ENCODE measurements at places on chromosomes 6 and 20.

- no peak for ATAC-seq
Measured at GRCh38 chr20:6575912-6576401, 191.5 kb upstream of the BMP2 start.

DNA sequence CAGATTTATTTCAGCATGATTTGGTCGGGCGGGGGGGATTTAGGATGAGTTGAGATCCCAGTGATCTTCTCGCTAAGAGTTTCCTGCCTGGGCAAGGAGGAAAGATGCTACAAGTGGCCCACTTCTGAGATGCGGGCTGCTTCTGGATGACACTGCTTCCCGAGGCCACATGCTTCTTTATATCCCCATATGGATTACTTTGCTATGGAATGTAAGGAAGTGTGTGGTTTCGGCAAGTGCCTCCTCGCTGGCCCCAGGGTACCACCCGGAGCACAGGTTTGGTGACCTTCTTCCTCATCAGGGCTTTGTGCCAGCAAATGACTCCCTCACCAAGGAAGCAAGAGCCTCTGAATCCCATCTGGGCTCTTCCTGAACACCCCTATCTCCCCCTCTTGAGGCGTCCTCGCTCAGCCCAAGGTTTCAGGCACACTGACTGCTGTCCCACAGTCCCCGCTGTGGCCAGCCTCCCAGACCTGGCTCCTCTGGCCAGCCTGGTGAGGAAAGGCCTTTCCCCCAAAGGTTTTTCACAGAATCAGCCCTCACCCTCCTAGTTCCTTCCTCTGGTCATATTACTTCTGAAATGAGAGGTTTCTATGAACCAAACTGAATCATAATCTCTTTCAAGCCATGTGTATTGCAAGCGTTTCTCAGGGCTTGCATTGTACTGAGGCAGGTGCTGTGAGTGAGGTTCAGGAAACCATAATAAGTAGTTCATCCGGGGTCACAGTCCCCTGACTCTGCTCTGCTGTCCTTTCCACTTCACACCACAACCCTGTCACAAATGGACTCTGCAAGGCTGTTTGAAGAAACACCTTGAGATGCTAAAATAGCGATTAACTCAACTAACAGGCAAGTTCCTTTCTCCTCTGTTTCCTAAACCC is 41.7 kb upstream of the IL17A start:
- no peak for ATAC-seq

DNA sequence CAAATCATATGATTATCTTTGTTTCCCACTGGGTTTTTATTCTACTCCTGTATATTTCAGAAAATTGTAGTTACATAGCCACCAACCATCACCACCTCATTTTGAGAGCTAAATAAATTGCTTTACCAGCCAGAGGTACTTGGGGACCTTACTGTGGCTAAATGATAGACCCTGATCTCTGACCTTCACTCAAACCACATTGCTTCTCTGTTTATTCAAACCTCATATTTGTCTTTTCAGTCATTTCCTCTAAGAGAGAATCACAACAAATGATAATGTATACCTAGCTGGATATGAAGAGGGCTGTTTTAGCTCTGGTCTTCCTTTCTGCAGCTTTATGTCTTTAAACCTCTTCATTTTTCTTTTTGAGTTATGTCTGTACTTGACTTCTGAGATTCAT is 142.8 kb downstream of the ADGB start:
- ATAC-seq: no peak

- ATAC-seq: no peak
Measured at GRCh38 chr20:10367693-10367942, 66.4 kb downstream of the MKKS start.

DNA sequence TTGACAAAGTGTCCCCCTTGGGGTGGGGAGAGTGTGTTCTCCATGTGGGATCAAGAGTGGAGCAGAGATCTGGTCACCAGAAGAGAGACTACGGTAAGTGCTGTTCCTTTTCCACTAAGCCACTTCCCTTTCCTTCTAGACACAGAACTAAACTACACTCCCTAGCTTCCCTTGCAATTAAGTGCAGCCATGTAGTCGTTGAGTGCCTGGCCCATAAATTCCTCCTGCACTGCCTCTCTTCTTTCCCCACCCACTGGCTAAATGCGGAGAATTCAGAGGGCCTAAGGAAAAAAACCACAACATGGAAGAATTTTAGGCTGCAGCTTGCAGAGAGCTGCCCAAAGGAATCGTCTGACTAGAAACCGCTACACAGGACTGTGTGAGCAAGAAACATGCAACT is 1.5 kb downstream of the WDR27 start:
- no peak for ATAC-seq

- no peak for ATAC-seq
Measured at GRCh38 chr20:33412484-33412838, 11.1 kb upstream of the CDK5RAP1 start.

GRCh38 chr6:148069256-148069655 is 273.4 kb upstream of the SASH1 start:
- ATAC-seq: no peak

- ATAC-seq: peak; percentile 64
Measured at GRCh38 chr6:41591859-41592502, 45.8 kb downstream of the FOXP4 start.

DNA sequence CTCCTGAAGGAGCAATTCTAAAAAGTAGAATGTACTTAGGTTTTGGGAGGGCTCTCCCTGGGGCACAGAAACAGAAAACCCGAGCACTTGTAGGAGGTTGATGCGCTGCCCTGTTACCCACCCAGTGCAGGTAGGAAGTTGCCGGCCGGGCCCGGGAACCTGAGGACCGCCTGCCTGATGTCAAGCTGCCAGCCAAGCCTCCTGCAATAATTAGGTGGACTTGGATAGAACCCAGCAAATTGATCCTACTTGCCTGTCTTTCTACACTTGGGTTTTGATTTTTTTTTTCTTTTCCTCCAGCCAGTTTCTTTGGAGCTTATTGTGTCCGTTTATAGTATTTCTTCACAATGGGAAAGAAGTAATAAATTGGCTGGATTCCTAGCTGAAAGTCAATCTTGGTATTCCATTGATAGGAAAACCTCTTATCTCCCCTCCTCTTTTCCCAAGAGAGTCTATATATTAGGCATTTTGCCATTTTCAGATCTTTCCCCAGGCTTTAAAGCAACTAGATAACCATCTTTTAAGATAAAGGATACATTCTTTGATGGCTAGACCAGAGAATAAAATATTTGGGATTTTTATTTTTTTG is 78.3 kb upstream of the FYN start:
- ATAC-seq: no peak

DNA sequence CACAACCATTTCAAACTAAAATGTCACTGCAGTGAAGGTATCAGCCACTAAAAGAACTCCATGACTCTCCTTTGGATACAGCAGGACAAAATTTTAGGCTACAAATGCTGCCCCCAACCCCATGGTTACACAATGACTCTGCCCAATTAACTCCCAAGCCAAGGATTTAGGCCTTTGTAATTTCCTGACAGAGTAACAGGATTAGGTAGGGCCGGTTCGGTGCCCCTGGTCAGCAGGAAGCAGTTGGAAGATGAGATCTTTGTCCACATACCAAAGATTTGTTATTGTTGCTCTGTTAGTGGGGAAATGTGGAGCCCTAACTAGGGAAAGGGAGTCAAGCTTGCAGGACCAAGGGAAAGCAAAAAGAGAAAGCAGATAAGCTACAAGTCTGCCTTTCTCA is 26.7 kb upstream of the RIPK1 start:
- ATAC-seq: no peak

DNA sequence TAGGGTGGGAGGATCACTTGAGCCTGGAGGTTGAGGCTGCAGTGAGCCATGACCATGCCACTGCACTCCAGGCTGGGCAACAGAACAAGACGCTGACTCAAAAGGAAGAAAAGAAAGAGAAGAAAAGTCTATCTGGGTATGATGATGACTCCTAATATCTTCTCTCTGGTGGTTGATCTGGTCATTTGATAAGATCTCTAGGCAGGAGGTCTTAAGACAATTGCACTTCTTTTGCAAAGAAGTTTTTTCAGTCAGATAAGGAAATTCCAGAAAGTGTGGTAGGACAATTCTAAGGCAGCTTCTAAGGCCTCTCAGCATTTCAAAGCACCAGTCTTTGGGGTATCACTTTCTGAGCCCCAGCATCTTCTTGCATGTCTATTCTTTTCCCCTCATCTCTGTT is 7.7 kb upstream of the AIF1 start:
- ATAC-seq: no peak

- ATAC-seq: no peak
Measured at GRCh38 chr20:62475772-62476055, at the start of gene GATA5. Gene GATA5 (minus strand): TSS chr20:62475995. CDS start chr20:62475521, 474 bp downstream.

GRCh38 chr6:151524059-151524458 is 30.2 kb downstream of the CCDC170 start:
- ATAC-seq: no peak

GRCh38 chr20:25178563-25179438 is 16.7 kb upstream of the ENTPD6 start:
- peak; percentile 99 for ATAC-seq

DNA sequence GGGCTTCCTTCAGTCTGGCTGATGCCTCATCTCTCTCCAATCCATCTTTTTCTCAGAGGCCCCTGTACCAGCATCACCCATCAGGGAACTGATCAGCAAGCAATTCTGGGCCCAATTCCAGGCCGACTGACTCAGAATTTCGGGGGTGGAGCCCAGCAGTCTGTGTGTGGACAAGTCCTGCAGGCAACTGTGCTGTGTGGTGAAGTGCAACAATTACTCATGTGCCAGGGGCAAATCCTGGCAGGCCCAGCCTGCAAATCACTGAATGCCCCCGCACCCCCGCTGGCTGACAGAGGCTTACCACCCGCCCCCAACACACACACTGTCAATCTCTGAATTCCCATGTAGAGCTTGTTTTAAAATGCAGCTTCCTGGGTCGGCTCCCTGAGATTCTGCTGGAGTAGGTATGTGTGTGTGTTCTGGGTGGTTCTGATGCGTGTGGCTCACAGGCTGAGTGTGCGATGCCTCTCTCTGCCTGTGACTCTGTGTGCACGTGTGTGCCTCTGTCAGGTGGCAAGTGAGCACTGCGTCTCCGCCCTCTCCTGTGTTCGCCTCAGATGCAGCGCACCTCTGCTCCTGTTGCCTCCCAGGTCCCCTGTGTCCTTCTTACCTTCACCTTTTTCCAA is 45.4 kb downstream of the SSR1 start:
- ATAC-seq: peak; percentile 95

DNA sequence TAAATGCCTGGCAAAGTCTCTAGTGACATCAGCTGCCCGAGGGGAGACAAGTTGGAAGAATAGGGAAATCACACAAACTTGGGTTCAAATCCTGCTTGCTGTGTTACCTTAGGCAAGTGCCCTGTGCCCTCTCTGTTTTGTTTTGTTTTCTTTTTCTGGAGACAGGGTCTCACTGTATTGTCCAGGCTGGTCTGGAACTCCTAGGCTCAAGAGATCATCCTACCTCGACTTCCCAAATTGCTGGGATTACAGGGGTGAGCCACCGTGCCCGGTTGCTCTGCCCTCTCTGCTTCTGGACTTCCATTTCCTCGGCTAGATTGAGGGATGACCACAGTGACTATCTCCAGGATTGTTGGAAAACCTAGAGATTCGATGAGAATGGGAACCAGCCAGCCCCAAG is 55.4 kb downstream of the SNAI1 start:
- no peak for ATAC-seq

DNA sequence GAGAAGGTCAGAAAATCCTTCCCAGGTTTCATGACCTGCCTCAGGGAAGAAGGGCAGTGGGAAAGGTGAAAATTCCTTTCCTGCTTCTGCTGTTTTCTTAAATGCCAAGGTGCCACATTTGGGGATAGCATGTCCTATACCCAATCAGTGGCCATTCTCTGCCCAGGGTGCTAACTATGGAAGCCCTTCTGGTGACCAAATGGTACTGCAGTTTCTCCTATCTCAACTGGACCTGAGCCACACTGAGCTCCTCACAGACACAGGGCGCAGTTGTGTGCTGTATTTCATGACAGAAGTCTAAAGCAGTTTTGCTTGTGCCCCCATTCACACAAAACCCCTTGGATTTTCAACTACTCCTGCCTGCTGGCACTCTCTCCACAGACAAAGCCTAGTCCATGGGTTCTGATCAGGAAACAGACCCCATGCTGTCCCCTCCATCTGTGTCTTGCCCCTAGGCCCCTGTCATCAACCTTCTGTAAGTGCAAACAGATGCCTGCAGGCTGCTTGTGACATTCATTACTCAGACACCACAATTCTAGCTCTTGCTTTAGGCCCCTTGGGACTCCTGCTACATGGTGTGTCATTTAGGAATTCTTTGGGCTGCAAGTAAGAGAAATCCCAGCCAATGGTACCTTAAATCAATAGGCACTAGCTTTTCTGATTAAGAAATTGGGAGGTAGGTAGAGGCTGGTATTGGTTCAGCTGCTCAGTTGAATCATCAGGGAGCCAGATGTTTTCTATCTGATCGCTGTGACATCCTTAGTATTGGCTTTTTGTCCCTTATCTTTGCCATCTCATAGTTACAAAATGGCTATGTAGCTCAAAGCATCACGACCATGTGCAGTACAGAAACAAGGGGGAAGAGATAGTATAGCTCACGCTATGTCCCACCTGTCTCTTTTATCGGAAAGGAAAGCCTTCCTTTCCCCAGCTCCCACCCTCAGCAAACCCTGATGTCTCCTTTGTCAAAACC is 147.8 kb downstream of the CD83 start:
- no peak for ATAC-seq

DNA sequence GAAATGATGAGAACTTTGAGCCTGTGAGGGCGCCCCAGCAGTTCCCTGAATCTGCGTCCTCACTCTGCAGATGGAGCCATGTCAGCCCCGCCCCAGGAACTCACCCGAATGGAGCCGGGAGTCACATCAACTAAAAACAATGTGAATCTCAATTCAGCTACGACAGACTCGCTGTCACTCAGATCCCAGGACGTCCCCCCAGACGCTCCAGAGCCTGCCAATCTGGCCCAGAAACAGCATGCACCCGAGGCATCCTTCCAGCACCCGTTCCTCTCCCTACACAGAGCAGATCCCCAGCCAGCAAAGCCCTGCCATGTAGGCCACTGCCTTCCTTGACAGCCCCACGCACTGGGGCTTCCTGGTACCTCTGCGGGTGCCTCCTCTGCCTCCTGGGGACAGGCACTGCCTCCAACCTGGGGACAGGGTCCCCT is 248.0 kb downstream of the TTLL2 start:
- no peak for ATAC-seq

- no peak for ATAC-seq
Measured at GRCh38 chr20:21234324-21234723, 68.8 kb upstream of the XRN2 start.

DNA sequence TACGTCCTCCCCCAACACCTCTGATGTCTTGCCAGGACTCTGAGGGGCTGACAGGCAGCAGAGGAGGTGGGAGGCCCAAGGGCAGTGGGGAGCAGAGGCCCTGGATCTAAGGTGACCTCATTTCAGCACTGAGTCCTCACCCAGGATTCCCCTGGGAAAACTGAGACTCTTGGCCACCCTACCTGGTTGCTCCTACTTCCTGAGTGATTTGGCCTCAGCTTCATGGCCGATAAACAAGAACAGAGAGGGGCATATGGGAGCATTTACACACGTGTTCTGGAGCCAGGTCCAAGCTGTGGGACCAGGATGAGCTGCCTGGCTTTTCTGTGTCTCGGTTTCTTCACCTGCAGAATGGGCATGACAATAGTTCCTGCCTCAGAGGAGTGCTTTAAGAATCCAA is 133.8 kb downstream of the ANKRD60 start:
- ATAC-seq: no peak

GRCh38 chr20:12177657-12178293 is 260.1 kb downstream of the BTBD3 start:
- ATAC-seq: no peak

GRCh38 chr20:52031206-52031562 is 160.4 kb downstream of the ZFP64 start:
- no peak for ATAC-seq

GRCh38 chr20:53194306-53195290 is 222.4 kb downstream of the TSHZ2 start:
- ATAC-seq: no peak

- ATAC-seq: no peak
Measured at GRCh38 chr6:21395121-21395520, 198.4 kb upstream of the SOX4 start.
